Left renal cortex interstitium (tissue), 4 donors: ENCODE measurements at places on chromosomes 7 and 10. TPM values are rescaled to one million over a fixed set of nuclear protein-coding genes. Genes with fewer than 3 reads are reported as not detected.

DNA sequence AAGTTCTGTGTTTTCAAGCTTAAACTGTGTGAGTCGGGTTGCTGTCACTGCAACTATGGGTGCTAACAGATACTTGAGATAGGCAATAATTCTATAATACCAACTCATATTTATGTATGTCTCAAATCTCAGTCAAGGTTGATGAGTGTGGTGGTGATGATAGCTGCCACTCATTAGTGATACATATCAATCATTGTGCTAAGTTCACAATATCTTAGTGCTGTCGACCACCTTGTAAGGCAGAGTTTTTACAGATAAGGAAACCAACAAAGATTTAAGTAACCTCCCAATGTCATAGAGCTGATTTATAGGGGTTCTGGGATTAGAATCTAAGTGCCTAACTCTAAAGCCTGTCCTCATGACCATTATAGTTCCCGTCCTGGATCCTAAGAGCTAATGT lies 82.5 kb downstream of the ELAPOR2 start:
- no peak for DNase-seq

DNA sequence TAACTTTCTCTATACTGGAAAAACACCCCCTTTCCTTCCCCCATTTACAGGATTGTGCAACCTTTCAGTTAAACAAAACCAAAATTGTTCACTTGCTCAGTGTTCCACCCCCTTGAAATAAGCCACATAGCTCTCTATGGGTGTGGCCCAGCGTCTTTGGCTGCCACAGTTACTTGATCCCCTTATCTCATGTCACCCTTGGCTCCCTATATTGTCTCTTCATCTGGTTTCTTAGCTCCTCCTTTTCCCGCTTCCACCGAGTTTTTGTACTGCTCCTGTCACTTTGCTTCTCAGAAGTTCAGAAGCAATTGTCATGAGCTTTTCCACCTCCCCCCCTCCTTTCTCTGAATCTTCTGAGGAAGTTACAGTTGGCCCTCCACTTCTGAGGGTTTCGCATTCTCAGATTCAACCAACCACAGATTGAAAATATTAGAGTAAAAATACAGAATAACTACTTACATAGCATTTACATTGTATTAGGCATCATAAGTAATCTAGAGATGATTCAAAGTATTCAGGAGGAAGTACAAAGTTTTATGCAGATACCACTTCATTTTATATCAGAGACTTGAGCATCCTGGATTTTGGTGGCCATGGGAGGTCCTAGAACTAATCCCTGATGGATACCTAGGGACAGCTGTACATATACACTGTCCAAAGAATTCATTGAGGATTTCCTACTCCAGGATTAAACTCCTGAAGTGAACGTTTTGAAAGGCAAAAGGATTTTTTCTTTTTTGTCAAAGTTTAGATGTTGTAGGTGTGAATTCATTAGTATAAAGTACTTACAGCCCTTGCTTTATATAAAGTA lies 60.4 kb downstream of the ADD3 start:
- DNase-seq = no peak

GRCh38 chr7:93569189-93569588 lies 5.3 kb downstream of the CALCR start:
- DNase-seq = no peak

DNA sequence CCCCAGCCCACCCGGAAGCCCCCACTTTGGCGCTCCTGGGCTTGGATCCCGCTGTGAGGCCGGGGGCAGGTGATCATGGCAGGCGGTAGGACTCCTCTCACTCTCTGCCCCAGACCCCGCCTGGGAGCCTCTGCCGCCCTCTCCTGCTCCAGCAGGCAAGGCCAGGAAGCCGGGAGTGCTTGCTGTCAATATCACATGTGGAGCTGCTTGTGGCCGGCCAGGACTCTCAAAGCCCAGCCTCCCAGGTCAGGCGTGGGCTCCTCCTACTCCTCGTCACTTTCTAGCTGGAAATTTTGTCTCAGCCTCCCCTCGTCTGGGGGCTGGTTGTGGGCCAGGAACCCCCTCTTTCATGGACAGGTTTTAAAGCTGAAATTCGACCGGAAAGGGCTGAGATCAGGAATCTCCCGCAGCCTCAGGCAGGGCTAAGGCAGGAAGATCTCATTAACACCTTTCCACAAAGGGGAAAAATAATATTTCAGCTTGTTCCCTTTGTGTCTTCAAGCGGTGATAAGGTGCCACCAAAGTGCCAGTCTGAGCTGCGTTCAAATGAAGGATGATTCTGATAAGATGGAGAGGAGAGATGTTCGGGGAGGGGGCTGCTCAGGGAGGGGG lies 273.6 kb upstream of the PODXL start:
- DNase-seq = no peak

Gene CPA2
- polyA plus RNA-seq = 0.47 TPM

Gene MMS19
- polyA plus RNA-seq = 87.0 TPM

DNA sequence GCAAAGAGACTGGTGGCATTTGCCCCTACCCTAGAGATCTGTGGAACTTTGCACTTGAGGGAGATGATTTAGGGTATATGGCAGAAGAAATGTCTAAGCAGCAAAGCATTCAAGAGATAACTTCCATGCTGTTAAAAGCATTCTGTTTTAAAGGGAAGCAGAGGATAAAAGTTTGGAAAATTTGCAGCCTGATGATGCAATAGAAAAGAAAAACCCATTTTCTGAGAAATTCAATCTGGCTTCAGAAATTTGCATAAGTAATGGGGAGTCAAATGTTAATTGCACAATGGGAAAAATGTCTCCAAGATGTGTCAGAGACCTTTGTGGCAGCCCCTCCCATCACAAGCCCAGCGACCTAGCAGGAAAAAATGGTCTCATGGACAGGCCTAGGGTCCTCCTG lies 361.7 kb downstream of the ANKRD7 start:
- no peak for DNase-seq

Gene ZPBP
- 0.54 TPM for polyA plus RNA-seq

Gene AKAP9
- polyA plus RNA-seq = 109 TPM

Gene TSPAN12
- 152 TPM for polyA plus RNA-seq

DNA sequence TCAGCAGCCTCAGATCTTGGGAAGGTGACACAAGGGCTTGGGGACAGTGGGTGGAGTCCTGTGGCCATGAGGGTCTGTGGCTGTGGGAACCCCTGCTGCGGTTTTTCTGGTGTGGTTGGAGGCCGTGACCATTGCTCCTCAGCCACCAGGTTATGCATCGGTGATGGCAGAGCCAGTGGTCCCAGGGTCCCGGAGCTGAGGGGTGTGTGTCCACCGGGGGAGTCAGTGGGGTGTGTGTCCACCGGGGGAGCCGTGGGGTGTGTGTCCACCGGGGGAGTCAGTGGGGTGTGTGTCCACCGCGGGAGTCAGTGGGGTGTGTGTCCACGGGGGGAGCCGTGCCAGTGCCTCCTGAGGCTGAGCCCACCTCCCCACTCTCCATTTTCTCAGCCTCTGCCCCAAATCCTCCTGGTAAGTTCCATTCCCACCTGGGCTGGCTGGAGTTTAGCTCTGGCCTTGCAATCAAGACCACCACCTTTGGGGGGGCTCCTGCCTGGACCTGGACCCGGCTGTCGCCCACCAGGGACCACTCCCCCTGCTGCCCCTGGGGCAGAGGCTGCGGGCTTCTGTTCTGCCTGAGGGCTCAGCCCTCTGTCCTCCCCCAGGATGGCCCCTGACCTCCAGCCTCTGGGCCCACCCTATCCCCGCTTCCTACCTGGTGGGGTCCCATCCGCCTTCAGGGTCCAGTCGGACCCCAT lies 143.5 kb downstream of the ELFN1 start:
- DNase-seq = no peak

GRCh38 chr7:48286836-48287235 lies 115.6 kb downstream of the ABCA13 start:
- DNase-seq = no peak

Gene INSYN2A
- 6.9 TPM for polyA plus RNA-seq

GRCh38 chr7:139687980-139688632 lies 89.7 kb downstream of the HIPK2 start:
- DNase-seq = no peak

Gene NKX2-3
- not detected for polyA plus RNA-seq

Gene RRP12
- polyA plus RNA-seq = 28.9 TPM

- DNase-seq = no peak
Observed at GRCh38 chr7:103752995-103753394, 236.5 kb downstream of the RELN start.

Gene TCAF2
- polyA plus RNA-seq = 3.3 TPM

- no peak for DNase-seq
Observed at GRCh38 chr10:27865221-27865635, 119.6 kb upstream of the MKX start.

- no peak for DNase-seq
Observed at GRCh38 chr10:31947144-31947926, 18.7 kb upstream of the ARHGAP12 start.

- DNase-seq = no peak
Observed at GRCh38 chr7:38660427-38661099, 29.4 kb upstream of the AMPH start.

Gene GDF2
- polyA plus RNA-seq = not detected

DNA sequence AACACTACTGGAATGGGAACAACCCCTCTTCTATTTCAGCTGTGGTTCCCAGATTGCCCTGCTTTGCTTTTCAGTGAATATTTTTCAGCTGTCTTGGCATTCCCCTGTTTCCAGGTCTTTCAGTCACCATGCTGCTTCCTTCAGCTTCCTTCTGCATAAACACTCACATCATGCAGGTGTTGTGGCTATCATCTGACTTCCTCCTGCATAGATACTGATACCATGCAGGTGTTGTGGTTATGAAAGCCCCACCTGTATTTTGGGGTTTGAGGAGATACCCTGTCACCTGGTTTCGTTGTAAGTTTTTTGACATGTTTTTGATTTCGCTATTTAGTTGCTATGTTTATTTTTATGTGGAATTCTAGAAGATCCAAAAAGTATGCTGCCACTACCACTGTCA lies 71.5 kb downstream of the SLC35B4 start:
- no peak for DNase-seq

GRCh38 chr10:132375795-132376297 lies 21.2 kb upstream of the PWWP2B start:
- no peak for DNase-seq

Gene SKIDA1
- polyA plus RNA-seq = 12.5 TPM

GRCh38 chr10:92081641-92082040 lies 158.1 kb downstream of the BTAF1 start:
- DNase-seq = no peak

DNA sequence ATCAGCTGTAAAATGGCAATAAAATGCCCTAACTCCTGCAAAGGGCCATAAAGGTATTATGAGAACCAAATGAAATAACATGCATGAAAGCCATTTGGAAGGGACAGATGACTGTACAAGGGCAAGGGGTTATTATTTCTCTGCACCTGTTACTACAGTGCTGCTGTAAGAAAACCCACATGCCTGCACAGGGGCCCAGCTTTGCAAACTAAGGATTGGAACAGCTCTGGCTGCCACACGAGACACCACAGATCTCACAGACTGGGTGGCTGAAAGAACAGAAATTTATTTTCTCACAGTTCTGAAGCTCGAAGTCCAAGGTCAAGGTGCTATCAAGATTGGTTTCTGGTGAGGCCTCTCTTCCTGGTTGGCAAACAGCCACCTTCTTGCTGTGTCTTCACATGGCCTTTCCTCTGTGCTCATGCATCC lies 409.0 kb upstream of the NRP1 start:
- DNase-seq = no peak

GRCh38 chr7:97430006-97430405 lies 301.9 kb upstream of the TAC1 start:
- no peak for DNase-seq

DNA sequence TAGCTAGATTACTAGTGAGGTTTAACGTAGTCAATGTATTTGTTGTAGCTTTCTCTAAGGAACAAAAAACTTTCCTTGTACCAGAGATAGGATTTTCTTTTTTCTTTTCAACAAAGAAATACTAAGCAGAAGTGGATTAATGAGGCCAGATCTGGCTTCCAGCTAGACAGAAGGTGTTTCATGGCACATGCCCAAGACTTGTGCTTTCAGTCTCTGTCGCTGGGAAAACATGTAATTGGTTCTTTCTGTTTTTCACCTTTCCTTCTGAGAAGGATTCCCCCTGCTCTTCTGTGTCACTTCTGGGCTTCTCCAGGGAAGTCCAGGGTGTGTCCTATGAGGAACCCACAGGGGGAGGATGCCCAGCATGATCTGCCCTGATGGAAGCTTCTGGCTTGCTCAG lies 492.2 kb downstream of the CCSER2 start:
- no peak for DNase-seq
